MV-4-11 (cell line): ENCODE measurements at places on chromosomes 3 and 15.

- DNase-seq: no peak
These were observed 105.4 kb downstream of the CACNA1D start for GRCh38 chr3:53599771-53600170.

- DNase-seq: no peak
These were observed 70.2 kb upstream of the STRIT1 start for GRCh38 chr3:155363690-155364070.

GRCh38 chr15:36550650-36551049 is 28.8 kb upstream of the CDIN1 start:
- no peak for DNase-seq

GRCh38 chr15:68862415-68862814 is 41.7 kb upstream of the ANP32A start:
- no peak for DNase-seq

- DNase-seq: peak; percentile 63
These were observed 69.5 kb upstream of the EPHB3 start for GRCh38 chr3:184491867-184492615.

DNA sequence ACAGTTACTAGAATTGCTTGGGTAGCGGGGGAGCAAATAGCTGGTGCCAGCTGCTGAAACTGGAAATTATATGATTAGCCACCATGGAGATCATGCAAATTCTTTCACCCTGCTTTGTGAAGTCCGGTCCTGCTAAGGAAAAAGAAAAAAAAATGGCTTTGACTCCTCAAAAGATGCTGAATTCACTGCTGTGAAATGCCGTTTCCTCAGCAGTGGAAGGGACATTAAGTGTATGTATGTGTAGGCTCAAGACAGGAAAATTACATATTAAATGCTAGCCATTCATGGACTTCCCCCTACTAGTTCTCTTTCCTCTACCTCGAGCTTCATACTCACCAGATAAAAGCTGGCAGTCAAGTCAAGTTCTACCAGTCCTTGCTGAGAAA is 81.9 kb upstream of the ZBED2 start:
- DNase-seq: no peak

DNA sequence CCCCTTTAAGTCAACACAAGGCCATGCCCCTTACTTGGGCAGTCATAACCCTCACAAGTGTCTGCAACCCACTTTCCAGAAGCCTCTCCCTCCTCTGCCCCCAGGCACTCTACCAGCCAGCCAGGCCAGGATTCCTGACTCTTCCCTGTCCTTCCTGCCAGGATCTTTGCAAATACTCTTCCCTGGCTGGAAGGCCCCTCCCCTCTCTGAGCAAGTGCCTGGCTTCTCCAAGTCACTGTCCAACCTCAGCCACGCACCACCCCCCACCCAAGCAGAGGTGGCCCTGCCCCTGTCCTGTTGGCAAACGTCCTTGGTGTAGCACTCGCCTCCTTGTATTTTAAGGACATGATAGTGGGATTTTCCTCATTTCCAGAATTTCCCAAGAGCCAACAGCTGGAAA is 54.7 kb upstream of the USP3 start:
- no peak for DNase-seq

GRCh38 chr3:45464336-45465170 is 76.2 kb downstream of the LARS2 start:
- DNase-seq: peak; percentile 86
